ENCODE measurements at places on chromosomes 5 and 9.
A peak's percentile ranks its signal among the peaks of the same experiment; 100 is the strongest.

DNA sequence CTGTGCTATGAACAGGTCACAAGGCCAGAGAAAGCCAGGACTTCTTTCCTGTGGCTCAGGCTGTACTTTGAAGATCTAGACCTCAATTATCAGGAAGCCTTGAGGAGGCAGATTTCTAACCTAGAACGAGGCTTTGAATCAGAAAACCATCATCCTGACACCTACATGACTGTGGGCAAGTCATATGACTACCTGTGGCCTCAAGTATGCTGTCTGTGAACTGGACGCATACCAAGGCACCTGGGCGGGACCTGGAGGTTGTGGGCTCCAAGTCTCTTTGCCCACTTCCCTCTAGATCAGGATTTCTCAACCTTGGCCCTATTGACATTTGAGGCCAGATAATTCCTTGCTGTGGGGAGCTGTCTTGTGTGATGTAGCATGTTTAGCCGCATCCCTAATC is 42.5 kb downstream of the KLF4 start:
- DNase-seq, result no peak

DNA sequence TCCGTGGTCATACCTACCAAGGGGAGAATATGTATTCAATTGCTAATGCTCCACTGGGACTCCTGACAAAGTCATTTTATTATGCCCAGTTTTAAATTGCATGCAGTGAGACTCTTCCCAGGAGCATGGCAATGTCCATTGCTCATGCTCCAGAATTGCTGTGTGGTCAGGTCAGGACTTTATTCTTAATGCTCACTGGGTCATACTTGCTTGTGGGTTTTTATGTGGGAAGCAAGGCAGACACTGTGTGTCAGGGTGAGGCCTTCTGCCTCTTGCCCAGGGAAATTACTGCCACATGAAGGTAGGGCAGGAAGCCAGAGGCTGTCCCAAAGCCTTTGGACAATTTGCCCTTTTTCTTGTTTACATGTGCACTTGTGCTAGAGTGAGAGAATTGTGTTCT is 164.6 kb upstream of the MEF2C start:
- DNase-seq, result no peak

- peak; percentile 40 for DNase-seq
These were observed 36.7 kb upstream of the CCDC112 start for GRCh38 chr5:115333164-115333563.

- DNase-seq, result peak; percentile 68
These were observed 34.1 kb downstream of the SIL1 start for GRCh38 chr5:139164020-139164419.

DNA sequence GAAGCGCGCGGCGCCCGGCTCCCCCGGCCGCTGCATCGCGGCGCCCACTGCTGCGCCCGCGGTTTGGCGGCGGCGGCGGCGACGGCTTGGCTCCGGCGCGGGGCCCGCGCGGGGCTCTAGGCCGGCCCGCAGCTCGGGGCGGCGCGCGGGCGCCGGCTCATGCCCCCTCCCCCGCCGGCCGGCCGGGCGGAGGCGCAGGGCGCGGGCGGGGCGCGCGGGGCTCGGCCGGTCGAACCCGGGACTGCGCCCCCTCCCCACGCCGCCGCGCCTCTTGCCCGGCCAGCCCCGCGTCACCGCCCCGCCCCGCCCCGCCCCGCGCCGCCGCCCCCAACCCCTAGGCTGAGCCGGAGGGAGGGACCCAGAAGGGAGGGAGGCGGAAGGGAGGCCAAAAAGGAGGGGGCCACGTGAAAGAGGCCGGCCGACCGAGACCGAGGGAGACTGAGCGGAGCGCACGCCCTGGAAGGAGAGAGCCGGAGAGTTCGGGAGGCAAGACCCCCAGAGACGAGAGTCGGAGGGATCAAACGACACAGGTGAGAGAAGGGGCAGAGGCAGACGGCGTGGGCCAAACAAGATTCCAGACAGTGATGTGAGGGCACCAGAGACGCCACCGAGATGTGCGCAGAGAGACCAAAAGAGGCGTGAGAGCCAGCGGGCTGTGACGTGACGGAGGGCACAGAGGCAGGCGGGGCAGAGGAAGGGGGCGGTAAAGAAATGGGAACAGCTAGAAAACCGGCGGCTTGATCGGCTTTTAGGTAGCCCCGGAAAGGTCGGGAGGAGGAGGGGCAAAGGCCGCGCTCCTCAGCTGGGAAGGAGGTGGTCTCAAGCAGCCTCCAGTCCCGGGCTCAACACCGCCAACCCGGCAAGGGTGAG is at the start of gene BARX1:
BARX1 (minus strand) TSS at position 245 of the 870 bp plus-strand sequence; CDS start at position 36, 209 bp downstream.
- DNase-seq, result no peak

- no peak for DNase-seq
These were observed 42.9 kb upstream of the SPTLC1 start for GRCh38 chr9:92158097-92158601.

DNA sequence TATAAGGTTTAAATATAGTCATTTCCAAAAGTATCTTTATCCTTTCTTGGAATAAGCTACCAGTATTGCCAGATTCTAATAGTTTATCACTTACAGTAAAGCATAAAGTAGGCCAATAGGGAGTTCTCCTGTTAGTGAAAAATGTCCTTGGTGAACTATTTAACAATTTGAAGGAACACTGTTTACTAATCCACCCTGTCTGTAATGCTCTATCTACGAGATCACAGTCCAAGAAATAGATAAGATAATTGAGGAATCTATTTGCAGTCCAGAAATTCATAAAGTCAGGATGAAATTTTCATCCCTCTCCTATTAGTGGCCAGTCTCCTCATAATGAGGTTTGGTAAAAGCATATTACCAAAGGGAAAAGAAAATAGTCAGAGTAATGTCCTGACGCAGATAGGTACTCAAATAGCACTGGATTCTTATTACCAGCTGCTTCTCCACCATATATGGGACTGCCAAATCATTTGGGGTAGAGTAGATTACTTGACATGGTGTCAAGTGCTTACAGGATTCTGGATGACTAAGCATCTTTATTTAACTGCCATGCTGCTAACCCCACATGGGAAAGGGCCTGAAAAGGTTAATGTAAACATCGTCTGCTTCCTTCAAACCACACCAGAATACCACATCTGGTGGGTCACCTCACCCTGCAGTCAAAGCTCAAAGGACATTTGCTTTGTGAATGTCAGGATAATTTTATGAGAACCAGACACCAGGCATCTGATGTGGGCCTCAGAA is 808.1 kb downstream of the EFNA5 start:
- peak; percentile 46 for DNase-seq

GRCh38 chr5:2549900-2550299 is 201.6 kb downstream of the IRX2 start:
- no peak for DNase-seq

DNA sequence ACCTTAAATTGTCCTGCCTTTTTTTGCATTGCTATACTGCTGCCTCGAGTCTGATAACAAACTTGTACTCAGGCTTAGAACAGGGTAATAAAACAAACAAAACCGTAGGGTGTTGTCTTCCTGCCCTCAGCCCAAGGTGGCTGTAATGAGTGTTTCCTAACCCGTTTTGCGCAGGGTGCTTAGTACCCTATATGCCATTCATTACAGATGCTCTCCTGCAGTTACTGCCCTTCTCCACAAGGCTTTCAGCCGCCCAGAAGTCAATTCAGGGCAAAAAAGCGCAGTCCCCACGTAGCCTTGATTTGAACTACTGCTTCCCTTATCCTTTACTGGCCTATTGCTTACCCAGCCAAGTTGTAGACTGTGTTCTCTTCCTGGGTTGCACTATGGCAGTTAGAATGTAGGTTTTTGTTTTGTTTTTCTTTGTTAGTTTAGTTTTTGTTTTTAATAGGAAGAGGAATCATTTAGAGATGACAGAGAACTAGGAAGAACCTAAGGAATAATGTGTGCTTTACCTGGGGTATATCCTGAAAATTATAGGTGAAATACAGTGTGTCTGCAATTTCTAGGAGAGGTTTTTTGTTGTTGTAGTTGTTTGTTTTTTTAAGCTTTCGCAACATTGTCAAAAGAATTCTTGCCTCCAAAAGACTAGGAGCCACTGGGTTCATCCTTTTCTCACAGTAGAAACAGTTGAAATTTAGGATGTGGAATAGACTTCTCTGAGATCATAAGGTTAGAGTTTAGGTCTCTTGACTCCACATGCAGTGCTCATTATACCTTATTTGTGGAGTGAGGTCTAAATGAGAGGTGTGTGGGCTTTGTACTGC is 1.3 kb downstream of the HMGXB3 start:
- DNase-seq, result peak; percentile 91

GRCh38 chr5:177133853-177134696 is 502 bp downstream of the NSD1 start:
- peak; percentile 69 for DNase-seq

- DNase-seq, result peak; percentile 76
These were observed 38.5 kb downstream of the FAXDC2 start for GRCh38 chr5:154811653-154812465.

DNA sequence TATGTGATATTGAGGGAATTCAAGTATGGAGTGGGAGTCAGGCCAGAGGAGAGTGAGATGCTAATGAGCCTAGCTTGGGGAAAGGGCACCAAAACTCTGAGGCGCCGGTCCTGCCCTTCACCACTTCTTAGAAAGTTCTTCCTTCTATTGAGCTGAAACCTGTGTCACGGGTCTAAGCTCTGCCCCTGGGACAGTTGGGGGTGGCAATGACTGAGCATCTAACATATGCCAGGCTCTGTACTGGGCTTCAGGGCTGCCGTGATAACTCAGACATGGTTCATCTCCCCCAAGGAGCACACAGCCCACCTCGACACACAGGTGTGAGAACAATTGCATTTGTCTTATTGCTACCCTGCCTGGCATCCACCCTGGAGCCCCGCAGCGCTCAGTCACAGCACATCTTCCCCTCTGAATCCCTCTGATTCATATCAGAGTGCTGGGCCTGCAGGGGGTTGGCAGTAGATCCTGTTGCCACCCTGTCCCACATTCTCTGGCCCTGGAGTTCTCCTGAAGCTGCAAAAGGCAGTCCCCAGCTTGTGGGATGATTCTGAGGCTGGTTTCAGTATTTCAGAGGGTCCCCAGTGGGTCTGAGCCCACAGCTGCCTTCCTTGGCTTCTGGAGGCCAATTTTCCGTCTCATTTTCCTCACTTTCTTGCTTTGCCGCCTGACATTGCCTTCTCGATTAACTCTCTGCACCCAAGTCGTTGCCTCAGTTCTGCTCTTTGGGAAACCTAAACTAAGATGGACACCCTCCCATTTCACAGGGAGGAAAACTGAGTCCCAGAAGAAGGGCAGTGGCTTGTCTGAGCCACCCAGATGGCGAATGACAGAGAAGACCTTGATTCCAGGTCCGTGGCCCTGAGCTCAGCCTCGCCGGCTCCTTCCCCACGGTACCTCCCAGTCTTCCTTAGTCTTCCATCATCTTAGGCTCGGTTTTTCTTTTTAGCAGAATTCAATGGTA is 42.5 kb downstream of the ALG2 start:
- no peak for DNase-seq

- DNase-seq, result peak; percentile 42
These were observed 26.1 kb downstream of the AP3B1 start for GRCh38 chr5:78268356-78268755.

DNA sequence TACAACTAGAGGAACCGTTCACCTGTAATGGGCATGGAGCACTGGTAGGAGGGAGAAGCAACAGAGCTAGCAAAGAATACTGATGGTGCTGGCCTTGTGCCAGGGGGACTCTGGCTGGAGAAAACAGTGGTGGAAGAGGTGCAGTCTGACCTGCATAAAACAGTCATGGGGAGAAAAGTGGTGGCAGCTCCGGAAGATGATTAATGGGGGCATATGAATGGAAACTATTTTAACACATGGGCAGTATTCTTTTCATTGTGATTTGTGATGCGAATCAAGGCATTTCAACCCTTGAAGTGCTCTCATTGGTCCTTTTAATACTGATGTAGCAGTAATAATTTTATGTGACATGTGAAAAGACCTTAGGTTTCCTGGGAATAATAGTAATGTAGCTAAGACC is 219.6 kb downstream of the ADAMTS6 start:
- DNase-seq, result peak; percentile 53

DNA sequence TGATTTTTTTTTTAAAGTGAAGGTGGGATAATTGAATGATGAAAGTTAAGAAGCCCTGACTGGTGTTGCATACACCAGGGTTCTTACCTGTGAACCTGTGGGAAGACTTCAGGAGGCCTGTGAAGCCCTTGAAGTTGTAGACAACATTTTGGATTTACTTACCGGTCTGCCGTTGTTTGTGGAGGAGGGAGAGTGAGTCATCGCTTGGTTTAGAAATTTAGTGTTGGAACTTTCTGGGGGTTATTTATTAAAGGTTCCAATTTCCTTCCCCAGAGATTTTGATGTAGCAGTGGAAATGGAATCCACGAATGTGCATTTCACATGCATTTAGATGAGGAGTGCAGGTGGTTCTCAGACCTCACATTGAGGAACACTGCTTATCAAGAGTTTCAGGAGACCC is 49.6 kb downstream of the ARHGAP26 start:
- DNase-seq, result no peak

- no peak for DNase-seq
These were observed 71.7 kb upstream of the KLF9 start for GRCh38 chr9:70486127-70486526.

- DNase-seq, result no peak
These were observed 1.5 kb downstream of the ASS1 start for GRCh38 chr9:130446101-130446861.

DNA sequence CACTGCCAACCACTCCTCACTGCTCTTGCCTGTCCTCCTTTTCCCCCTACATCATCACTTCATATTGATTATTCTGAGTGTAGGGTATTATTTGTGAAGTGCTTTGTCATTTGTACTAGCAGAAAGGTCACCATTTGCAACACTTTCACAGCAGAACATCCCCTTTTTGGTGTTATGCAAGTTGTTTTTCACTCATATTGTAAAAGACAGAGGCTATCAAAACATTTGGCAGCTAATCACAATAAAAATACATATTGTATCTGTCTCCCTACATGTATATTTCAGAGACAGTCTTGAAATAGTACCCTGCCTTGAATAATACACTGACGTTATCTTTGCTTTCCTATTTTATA is 82.3 kb downstream of the ANXA1 start:
- no peak for DNase-seq

DNA sequence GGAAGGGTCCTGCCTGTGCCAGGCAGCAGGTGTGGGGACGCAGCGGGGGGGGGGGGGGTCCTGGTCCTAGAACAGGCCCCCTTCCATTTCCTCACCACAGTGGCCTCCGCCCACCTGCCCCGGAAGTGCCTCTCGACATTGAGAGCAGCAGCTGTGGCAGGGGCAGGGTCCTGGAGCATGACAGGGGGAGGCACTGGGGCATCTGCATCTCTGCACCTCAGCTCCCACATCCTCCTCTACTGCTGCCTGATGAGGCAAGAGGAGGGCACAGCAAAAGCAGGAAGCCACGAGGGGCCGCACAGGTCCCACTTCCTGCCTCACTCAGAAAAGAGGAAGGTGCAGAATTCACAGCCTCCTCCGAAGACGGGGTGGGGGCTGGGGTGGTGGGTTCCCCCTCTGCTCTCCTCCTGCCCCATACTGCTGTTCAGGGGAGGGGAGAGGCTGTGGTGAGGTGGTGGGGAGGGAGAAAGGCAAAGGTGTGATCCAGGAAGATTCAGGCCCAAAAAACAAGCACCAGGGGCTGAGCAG is 14.8 kb downstream of the AKNA start:
- DNase-seq, result peak; percentile 87
